NCI-H146 (cell line): ENCODE measurements at places on chromosomes 4 and X.

- no peak for DNase-seq
Measured at GRCh38 chrX:92213786-92214185, 434.6 kb downstream of the PCDH11X start.

DNA sequence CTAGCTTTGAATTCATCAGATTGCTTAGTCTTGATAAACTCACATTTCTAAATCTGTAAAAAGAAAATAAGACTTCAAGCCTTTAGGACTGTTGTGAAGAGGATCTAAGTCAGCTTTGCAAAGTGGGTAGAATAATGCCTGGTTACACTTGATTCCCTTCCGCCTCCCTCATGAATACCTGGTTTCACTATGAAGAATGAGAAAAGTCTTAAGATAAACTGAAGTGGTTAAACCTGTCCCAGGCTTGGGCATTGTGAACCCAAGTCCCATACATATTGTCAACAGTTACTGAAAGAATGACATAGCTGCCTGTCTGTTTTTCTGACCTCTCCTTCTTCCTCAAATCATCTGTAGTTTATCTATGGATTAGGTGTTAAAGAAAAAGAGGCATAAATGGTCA lies 16.7 kb upstream of the GBA3 start:
- DNase-seq, result no peak

GRCh38 chr4:156628858-156629257 lies 342.7 kb downstream of the PDGFC start:
- no peak for DNase-seq

DNA sequence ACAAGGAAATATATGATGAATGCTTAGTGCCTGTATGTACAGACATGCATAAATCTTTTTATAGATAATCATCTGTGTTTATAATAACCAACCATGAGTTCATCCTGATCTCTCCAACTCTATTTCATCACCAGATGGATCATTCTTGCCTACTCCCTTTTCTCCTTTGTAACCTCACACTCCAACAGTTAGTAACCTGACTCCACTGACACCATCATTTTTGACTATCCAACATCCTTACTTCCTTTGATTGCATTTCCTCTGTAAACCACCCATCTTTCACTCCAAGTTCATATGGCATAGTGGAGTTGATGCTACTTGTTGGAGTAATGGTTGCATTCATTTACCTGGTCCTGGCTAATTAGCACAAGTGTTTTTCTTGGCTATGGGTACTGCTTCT lies 170.6 kb downstream of the ZNF330 start:
- DNase-seq, result no peak

GRCh38 chr4:124973716-124974115 lies 261.2 kb upstream of the ANKRD50 start:
- DNase-seq, result no peak

DNA sequence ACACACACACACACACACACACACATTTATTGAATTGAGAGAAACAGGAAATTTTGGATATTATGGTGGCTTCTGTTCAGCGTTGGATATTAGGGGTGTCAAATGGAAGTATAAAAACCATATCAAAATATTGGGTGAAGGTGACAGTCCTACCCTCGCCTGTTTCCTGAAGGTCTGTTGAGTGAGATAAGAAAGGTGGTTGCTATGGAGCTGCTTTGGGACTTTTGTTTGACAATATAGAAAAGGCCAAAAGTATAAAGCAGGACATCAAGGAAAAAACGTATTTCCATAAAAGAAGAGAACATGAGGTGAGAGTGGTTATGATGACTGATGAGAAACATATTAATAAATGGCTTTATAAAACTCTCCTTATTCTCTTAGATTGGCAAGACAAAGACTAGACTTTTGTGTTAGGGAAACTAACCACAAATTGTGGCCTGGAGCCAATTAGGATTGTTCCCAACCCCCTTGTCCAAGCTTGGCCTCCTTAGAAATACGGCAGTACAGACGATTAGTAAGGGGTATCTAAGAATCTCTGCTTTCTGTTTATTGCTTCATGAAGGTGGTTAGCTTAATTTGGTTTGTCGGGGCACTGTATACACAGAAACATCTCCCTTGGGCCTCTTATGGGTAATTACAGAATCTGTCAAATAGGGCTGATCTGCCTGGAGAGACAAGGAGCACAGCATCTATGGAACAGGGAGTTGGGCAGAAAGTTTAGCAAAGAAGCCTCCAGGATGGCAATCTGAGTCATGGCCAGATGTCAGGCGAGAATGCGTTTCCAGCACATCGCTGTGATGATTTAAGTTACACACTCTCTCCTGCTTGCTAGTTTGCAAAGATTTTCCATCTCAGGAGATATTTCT lies 198.0 kb downstream of the CBR4 start:
- DNase-seq, result no peak

- no peak for DNase-seq
Measured at GRCh38 chr4:81792521-81792920, 320.8 kb upstream of the RASGEF1B start.

DNA sequence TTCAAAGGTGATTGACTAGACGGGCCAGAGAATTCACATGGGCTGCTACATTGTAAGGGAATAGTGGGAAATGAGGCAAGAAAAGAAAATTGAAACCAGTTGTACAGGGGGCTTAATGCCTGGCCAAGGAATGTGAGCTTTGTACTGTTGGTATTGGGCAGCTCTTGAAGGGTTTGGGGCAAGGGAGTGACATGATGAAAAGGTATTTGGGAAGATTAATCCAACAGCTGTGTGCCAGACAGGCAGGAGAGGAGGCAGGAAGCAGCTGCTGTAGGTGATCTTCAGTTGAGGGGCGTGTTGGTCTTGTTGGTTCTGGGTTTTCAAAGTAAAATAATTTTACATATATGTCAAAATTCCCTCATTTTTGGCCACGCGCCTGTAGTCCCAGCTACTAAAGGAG lies 384.5 kb upstream of the TENM3 start:
- peak; percentile 49 for DNase-seq
